ENCODE measurements at places on chromosomes 4 and X.

DNA sequence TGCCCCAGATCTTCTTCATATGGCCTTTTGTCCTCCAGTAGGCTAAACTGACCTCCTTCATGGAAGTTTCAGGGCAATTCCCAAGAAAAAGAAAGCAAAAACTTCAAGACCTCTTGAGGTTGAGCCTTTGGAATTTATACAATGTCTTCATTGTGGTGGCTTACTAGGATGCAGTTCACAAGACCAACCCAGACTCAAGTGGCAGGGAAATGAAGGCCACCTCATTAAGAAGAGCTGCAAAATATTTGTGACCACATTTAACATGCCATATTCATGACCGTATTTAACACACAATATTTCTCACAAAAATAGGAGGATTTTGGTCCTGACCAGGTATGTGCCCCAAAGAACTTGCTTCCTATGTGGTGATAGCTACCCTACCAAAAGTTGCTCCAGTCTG is 605.5 kb upstream of the PITX2 start:
- no peak for DNase-seq

GRCh38 chr4:17580969-17581368 is 4.0 kb downstream of the LAP3 start:
- DNase-seq: peak; percentile 33

DNA sequence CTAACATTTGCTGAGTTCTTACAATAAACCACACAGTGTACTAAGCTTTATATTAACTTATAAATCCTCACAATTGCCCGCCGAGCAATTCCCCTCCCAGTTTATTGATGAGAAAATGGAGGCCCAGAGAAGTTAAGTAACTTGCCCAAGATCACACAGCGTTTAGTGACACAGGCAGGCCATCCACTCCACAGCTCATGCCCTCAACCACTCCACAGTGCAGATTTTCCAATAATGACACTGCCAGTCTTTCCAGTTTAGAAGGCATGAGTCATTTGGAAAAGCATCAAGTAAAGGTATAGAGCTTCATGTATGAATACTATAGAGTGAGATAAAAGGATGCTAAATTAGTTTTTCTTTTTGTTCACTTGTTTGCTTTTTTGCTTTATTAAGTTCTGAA is 208.5 kb downstream of the CAMK2D start:
- no peak for DNase-seq

DNA sequence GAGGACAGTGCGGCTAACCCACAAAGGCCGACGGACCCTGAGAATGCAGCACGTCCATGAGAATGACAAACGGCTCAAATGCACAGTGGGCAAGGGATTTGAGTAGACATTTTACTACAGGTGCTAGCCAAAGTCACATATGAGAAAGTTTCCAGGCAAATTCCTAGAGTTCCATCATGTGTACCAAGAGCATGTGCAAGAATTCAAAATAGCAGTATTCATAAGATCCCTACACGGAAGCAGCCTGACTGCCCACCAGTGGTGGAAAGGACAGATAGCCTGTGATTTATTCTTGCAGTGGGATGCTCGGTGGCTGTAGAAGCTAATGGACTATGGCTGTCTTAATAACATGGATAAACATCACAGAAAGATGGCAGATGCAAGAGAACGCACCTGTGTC is 68.0 kb downstream of the RGS12 start:
- no peak for DNase-seq

DNA sequence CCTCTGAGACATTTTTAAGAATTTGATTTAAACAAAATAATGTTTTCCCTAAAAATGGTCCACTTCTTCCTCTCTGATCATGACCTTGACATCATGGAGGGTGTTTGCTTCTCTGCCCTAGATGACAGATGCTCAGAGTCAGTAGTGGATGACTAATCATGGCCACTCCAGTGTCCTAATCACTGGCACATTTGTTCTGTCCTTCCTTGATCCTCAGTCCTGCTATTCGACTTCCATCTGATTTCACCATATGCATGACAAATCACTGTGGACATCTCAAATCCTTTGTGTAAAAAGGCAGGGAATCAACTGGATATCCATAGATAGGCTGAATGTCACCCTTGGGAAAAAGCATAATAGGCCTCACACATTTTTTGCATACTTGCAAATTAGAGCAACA is 9.0 kb downstream of the CRMP1 start:
- DNase-seq: no peak

GRCh38 chr4:137309424-137309823 is 222.9 kb downstream of the PCDH18 start:
- DNase-seq: no peak

DNA sequence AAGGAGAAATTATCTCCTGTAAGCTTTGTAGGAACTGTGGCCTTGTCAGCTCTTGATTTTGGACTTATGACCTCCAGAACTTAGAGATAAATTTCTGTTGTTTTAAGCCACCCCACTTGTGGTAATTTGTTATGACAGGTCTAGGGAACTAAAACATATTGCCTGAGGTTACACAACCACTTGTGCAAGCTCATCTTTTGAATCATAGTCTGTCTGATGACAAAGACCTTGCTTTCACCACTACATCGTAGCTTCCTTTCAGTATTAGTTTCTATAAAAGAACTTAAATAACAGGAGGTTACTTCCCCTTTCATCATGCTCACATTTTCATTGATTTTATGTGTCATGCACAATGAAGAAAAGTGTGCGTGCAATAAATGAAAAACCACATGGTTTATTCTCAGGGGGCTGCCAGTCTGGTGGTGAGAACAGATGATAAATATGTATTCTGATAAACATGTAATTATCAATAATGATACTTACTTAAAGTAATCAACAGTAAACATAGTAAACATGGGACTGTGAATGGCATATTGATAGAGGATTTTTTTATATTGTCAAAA is 690.0 kb upstream of the HS3ST1 start:
- DNase-seq: no peak

DNA sequence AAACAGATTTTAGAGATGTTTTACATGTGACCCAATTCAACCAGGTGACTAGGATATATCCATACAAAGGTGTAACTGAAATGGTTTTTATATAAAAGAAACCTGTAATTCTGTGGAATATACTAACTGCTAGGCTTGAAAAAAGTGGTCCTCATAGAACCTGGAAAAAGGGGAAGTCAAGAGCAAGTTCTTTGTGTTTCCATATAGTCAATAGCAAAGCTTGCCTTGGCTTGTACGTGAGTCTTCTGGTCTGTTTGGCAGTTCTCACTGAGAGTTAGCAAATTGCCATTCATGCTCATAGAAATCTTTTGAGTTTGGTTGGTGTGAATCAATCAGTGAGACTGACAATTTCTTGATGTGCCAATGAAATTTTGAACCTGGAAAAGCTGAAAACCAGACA is 79.4 kb upstream of the SMIM10 start:
- no peak for DNase-seq

GRCh38 chr4:5203993-5204310 is 152.7 kb downstream of the STK32B start:
- no peak for DNase-seq

GRCh38 chr4:145154573-145154972 is 25.8 kb downstream of the OTUD4 start:
- DNase-seq: no peak

Data from glomerular endothelial cell (primary cell).